ENCODE measurements at places on chromosomes 5 and 9.

GRCh38 chr9:124010303-124010664, 1.3 kb upstream of the LHX2 start:
- DNase-seq: no peak

DNA sequence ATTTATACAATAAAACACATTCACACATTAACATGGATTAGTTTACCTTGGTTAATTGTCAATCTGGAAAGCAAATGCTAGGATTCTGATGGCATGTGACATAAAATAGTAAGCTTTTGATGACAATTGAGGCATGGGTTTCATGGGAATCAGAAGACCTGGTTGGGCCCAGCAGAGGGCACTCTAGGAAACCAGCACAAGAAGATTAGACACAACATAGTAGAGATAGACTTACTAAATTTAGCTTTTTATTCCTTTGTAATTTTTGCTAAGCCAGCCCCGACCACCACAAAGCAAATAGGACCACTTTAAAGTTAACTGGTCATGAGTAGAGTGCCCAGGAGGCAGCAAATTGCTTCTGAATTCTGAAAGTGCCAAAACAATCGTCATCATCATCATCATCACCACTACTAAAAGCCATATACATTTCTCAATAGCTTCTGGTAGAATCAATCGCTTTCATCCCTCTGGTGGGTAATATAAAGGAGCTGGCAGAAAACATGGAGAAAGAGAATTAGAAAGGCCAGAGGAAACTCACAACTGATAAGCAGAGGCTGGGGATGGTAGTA, 163.2 kb downstream of the ARRDC3 start:
- no peak for DNase-seq

GRCh38 chr5:135139381-135140134, 105.5 kb upstream of the PITX1 start:
- DNase-seq: no peak

DNA sequence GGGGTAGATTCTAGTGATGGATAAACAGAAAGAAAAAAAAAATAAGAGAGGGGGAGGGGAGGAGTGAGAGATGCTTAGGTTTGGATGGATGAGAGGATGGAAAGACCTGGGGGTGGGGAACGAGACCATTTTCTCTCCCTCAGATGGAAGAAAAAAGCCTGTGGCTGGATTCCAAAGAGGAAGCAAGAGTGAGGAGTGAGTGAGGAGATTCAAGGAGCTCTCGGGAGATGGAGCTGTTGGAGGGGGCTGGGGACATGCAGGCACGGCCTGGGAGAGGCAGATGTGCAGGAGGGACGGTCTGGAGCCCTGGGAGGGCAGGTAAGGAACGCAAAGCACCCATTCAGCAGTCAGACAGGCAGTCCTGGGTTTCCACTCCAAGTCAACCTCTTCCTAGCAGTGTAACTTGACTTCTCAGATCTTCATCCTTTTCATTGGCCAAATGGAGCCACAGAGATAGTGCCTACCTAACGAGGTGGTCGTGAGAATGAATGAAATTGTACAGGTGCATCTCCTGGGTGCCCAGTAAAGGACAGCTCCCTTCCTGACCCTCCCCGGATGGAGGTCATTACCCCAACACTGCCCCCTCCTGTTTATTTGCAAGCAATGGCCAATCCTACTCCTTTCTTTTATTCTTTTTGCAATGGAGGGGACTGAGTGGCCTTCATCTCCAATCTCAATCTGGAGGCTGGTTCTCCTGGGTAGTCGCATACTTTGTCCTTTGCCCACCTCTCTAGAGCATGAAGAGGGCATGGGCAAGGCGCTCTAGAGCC, 52.2 kb downstream of the PCDH1 start:
- no peak for DNase-seq

GRCh38 chr9:129328355-129329042, 150.4 kb upstream of the IER5L start:
- no peak for DNase-seq

DNA sequence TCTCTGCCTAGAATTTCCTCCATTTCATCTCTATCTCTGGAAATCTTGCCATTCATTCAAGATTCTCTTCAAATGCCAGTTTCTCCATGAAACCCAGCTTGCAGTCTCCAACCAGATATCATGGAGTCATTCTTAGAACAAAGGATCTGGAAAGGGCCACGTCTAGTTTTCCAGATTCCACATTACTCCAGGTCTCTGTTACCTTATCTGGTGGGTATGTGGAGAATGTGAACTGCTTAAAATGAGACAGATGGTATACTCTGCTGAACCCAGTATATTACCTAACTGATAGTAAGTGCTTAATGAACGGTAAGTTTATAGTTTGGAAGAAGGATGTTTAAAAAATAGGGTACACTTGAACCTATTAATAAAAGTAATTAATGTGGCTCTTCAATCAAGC, 52.3 kb upstream of the ZSWIM6 start:
- DNase-seq: no peak

GRCh38 chr5:53425687-53426511, 54.5 kb upstream of the FST start:
- no peak for DNase-seq

DNA sequence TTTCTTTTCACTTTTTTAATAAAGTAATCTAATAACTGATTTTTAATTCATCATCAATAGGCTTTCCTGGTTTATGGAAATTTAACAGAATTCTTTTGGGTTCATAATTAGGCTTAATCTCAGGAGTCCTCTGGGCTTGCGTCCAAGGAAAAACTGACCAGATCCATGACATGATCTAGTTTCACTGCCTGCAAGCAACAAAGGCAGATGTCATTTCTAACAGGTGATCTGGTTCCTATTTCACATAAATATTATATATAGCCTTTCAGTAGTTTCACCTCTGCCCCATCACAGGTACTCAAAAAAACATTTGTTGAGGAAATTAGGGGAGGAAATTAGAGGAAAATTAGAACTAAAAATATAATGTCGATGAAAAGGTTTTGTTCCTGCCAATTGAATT, 126.4 kb downstream of the FBXL17 start:
- no peak for DNase-seq

GRCh38 chr5:149162401-149163084, 21.2 kb downstream of the ABLIM3 start:
- DNase-seq: no peak

DNA sequence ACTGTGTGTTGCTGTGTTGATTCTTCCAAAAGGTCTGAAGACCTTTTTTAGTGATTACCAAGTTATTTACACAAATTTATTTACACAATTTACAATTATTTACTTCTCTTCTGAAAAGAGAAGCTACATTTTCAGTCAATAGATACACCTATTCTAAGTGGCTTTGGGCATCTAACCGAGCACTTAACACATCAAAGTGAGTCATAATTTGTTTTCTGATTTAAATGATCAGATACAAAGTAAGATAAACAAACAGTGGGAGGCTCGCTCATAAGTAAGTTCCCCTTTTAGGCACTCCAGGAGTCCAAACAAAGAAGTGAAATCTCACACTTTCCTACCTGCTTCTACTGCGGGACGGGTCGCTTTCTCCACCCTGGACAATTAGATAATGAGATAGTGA, 90.2 kb downstream of the APBA1 start:
- no peak for DNase-seq

- DNase-seq: no peak
These were observed 806 bp upstream of the CDC42SE2 start for GRCh38 chr5:131262953-131263541.

DNA sequence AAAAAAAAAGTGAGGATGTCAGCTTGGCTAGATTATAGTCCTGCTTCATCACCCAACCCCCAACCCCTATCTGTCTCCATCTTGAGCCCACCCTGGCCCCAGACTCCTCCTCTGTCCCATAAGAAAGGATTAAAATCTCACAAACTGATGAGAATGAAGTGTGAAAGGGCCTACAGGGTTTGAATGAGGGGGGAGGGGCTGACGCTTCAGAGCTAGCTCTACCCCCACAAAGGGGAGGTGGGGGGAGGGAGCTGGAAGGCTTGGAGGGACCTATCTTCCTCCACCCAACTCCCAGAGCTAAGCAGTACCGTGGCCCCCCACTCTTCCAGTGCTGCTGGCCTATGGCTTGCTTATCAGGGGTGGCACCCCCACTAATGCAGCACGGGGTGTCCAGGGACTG, 43.7 kb upstream of the HAND1 start:
- no peak for DNase-seq

Measured in stimulated activated CD8-positive, alpha-beta memory T cell treated with anti-CD3 and anti-CD28 coated beads, Interleukin-4, amount 100 ng/mL, for 4 hours (primary cell).